ENCODE measurements at places on chromosomes 2 and 18.

DNA sequence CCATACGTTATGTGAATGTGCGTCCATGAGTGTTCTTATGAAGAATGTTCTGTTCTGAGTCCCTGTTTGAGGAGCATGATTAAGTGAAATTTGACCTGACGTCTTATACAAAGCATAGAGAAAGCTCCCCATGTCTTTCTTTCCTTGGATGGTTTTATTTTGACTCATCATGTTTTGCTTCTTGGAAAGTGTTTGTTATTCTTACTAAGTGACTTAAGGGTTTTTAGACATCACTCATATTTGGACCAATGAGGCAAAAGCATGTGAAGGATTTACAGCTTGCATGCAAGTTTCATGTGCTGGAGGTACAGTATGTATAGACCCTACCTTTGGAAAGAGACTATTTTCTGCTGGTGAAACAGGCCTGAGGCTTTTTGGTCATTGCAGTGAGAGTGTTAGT, 33.5 kb upstream of the ZEB2 start:
- no peak for DNase-seq

GRCh38 chr2:65064728-65065552, 8.7 kb downstream of the CEP68 start:
- peak; percentile 22 for DNase-seq

GRCh38 chr2:20409039-20409438, 37.8 kb upstream of the RHOB start:
- DNase-seq: no peak

GRCh38 chr2:36441816-36442215, 86.2 kb downstream of the CRIM1 start:
- no peak for DNase-seq

- no peak for DNase-seq
Measured at GRCh38 chr18:55918444-55918843, 330.5 kb upstream of the TCF4 start.

GRCh38 chr2:138531913-138532312, 30.3 kb downstream of the SPOPL start:
- no peak for DNase-seq

DNA sequence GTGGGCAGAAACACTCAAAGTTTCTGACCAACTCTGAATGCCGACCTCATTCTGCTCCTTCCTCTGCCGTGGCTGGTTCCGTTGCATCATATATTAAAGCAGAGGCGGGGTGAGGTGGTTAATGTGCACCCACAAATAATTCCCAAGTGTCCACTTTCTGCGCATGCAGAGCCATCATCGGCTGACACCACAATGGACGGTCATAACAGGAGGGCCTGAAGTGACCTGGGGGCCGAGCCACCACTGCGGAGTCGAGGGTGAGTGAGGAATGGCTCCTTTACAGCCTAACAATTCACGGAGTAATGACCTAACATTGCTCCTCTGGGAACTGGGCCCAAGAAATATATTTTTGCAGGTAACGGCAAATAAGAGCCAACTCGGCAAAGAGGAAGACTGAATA, 32.9 kb upstream of the GLI2 start:
- no peak for DNase-seq

GRCh38 chr2:240250150-240250984, 109.9 kb upstream of the OTOS start:
- DNase-seq: no peak
